ENCODE measurements at places on chromosomes 4 and X. TPM values are rescaled to one million over a fixed set of nuclear protein-coding genes. Genes with fewer than 3 reads are reported as not detected.

Gene RTL3
- total RNA-seq, result not detected

Gene P2RY4
- total RNA-seq, result not detected

Gene KCNE5
- total RNA-seq, result 0.82 TPM

Gene C4orf36
- not detected for total RNA-seq

Gene EDNRA
- total RNA-seq, result not detected

- no peak for DNase-seq
- H3K36me3 ChIP-seq, result no peaks in the 10 kb centered on the region
- no peak overlapping the region for H3K4me3 ChIP-seq
- no peaks in the 10 kb centered on the region for H3K27me3 ChIP-seq
Observed at GRCh38 chr4:71907071-71907470, 123.2 kb upstream of the GC start.

DNA sequence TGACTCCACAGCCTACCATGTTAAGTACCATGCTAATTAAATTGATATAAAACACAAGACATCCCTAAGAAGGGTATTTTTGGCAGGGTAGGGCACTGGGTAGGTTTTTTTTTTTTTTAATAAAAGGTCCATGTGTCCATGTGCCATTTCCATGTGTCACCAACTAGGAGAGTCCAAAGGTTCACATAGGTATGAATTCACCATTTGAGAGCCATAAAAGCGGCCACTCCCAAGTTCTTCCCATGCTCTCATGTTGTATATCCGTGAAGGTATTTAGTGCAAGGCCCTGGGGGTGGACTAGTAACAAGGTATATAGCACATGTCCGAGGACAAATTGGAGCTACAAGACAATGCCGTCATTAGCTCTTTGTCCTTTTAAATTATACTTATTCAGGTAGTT lies 107.3 kb downstream of the PDE5A start:
- DNase-seq, result no peak
- no peaks in the 10 kb centered on the region for H3K36me3 ChIP-seq
- H3K4me3 ChIP-seq, result no peak overlapping the region
- no peak overlapping the region for H3K27ac ChIP-seq

DNA sequence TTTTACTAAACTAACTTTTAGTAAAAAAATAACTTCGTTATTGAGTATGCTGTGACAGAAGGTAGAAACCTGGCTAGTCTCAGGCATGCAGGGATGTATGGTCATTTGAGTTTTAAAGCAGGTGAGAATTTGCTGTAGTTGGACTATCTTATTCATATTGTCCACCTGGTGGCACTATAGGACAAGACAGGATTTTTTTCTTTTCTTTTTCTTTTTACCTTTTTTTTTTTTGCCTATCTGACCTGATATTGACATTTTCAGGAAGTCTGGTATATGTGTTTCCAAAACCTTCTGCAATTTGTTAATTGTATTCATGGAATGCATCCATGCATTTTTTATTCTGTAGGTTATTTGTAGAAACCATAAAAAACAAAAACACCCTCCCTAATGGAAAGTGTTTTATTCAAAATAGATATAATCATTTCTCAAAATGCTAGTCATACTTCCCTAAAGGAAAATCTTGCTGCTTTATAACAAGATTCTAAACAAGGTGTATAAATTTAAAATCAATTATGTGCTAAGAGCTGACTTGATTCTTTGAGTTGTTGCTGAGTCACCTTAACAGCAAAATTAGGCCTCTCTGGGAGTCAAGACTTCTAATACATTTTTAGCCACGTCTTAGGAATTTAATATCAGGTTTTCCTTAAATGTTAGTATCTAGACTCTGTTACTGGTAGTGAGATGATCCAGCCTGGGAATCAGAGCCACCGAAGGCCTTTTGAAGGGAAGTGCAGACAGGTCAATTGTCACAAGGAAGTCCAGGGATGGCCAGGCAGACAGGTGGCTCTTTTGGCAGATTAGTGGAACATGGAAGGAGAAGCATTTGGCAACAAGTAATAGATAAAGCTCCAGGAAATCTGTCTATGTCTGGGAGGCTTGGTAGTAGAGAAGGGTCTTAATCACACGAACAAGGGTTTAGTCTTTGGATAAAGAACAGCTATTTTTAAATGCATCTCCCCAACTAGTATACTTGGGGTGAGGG lies 201.3 kb upstream of the GNPDA2 start:
- DNase-seq, result peak; percentile 85
- no peaks in the 10 kb centered on the region for H3K36me3 ChIP-seq
- peaks cover 13% of the 10 kb centered on the region for H3K4me1 ChIP-seq
- no peaks in the 10 kb centered on the region for H3K27me3 ChIP-seq
- H3K4me3 ChIP-seq, result no peak overlapping the region
- H3K27ac ChIP-seq, result no peak overlapping the region

DNA sequence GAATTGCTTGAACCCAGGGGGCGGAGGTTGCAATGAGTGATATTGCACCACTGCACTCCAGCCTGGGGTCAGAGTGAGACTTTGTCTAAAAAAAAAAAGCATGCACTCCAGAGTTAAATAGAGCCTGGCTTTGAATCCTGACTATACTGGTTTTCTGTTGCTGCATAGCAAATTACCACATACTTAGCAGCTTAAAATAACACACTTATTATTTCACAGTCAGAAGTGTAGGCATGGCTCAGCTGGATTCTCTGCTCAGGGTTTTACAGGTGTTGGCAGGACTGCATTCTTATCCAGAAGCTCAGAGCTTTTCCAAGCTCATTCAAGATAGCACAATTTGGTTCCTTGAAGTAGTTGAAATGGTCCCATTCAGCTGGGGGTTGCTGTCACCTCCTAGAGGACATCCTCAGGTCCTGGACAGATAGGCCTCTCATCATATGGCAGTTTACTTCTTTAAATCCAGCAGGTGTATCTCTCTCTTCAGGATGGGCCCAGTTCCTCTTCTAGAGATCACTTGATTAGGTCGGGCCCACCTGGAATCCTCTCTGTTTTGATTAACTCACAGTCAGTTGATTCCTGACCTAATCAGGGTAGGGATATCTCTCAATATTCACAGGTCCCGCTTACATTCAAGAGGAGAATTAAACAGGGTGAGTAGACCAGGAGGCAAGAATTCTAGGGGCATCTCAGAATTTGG lies 26.8 kb downstream of the DOCK11 start:
- no peaks in the 10 kb centered on the region for H3K36me3 ChIP-seq
- peaks cover 45% of the 10 kb centered on the region for H3K4me1 ChIP-seq
- H3K4me3 ChIP-seq, result no peak overlapping the region
